ENCODE measurements at places on chromosomes 5 and 9.

DNA sequence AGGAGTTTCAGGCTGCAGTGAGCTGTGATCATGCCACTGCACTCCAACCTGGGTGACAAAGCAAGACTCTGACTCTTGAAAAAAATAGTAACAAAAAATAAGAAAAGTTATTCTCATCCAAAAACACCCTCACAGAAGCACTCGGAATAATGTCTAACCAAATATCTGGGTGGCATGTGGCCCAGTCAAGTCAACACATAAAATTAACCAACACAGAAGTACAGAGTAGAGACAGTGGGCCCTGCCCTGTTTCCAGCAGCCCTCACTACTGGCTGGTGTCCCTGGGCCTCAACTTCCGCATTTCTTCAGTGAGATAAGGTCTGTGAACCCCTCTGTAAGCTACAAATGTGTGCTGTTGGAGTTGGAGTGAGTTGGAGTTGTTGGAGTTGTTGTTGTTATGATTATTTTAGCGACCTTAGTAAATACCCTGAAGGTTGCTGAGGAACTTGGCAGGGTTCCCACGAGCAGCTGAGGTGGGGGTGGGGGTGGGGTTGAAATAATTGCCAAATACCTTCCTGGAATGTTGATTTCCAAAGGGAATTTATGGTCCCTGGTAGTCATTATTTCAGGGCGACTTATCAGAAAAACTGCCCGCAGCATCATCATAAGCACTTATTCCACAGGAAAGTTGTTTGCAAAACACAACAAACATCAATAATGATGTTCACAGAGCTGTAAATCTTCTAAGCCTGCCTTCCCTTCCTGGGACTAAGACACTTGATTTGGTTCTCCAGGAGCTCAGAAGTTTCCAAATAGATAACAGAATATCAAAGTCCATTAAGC is 30.2 kb downstream of the C5orf15 start:
- no peak for DNase-seq

DNA sequence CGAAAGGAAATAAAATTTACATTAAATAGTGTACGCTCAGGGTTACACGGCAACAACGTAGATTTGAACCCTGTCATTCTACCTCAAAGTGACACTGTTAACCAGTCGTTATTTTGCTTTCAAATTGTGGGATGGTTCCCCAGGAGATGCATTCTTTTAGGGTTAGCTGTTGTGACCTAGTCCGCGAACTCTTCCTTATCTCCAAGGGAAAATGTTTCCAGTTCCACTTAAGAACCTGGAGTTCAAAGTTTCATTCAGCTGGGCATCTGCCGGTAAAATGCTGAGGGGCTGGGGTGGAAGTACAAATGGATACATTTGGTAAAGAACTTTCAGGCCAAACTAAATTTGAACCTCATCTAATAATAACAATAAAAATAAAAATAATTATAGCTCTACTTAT is 264.6 kb downstream of the NR3C1 start:
- no peak for DNase-seq

DNA sequence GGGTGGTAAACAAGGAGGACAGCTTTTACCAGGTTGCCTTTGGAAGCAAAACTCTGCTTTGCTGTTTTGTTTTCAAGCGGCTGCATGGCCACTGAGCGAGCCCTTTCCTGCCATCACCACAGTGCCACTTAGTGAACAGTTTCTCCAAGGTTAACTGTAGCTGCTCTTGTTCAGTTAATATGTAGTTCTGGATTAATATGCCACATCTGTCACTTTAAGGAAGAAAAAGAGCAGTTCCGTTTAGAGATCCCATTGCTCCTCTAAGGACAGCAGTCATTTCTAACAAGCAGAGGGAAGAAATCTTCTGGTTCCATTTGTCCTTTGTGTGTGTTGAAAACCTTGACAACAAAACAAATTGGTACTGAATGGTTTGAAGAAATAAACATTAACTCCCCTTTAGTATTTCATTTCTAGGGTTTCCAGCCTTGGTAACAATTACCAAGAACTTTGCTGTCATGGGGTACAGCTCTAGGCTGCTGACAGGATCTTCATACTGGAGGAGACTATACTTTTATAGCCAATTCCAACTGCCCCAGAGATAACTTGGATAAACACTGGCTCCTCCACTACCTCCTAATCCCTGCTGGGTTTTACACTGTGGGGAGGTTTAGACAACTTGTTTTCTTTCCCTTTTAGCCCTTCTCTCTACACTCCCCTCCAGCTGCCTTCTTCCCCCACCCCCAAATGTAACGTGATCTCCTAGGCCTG is 10.3 kb upstream of the ABL1 start:
- DNase-seq, result no peak

GRCh38 chr5:167633931-167634341 is 657.5 kb upstream of the WWC1 start:
- DNase-seq, result no peak

DNA sequence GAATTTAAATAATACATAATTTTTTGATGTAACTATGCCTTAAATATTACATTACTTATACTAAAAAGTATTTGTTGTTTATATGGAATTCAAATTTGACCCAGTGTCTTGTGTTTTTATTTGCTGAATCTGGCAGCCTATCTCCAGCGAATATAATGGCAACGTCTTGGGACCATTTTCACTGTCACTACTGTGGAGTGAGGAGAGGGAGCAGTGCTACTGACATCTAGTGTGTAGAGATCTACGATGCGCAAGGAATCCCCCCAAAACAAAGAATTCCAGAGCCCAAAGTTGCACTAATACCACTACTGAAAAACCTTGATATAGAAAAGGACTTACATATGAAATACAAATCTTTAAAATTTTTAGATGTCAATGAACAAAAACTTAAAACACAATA is 314.4 kb downstream of the DRD1 start:
- no peak for DNase-seq

- DNase-seq, result no peak
These were observed 129.8 kb downstream of the GNAQ start for GRCh38 chr9:77901771-77902170.

DNA sequence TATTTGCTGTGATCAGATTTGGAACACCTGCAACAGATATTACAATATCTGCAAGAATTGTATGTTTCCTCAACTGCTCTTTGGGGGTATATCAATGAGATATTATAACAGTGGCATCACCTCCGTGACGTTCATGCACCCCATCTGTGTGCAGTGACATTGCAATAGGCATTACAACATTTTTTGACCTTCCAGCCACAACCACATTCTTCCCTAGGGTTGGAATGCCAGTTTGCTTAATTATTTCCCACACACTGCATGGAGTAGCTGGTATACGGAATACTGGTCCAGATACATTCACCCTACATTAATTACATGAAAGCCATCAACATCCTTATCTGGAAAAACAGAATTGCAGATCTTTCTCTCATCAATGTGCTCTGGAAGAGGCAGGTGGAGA is 42.3 kb downstream of the FBXO4 start:
- DNase-seq, result no peak

DNA sequence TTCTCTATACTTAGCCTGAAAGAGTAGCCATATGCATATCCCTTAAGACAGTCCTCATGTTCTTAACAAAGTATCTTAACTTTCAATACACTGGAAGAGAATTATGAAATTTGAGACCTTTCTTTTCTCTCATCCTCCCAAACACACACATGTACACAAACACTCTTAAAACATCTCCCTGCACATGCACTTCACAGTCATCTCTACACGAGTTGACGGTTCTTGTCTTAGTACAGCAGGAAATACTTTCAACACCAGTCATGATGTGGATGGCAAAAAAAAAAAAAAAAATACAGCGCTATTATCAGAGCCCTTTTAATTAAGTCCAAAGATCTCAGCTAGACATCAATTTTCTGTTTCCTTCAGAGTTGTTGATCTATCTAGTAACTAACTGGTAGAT is 43.6 kb upstream of the PCSK1 start:
- DNase-seq, result no peak

DNA sequence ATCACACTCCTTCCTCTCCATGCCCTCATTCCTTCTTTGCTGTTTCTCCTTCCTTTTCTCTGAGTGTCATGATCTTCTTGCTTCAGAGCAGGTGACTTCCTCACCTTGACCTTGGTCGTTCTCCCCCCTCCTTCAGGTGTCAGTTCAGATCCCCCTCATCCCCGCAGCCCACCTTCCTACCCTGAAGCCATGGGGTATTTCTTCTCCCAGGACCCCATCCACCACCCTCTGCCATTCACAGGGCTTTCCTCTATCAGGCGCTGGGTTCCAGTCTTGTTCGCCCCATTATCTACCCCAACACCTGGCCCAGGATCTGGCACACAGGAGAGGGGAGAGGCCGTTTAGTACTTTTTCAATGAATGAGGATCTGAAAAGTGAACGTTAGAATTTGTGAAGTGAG is 101.0 kb downstream of the NSG2 start:
- no peak for DNase-seq

GRCh38 chr5:83003791-83004190 is 73.4 kb downstream of the TMEM167A start:
- DNase-seq, result no peak

- no peak for DNase-seq
These were observed 57.2 kb downstream of the TMOD1 start for GRCh38 chr9:97558701-97559101.

- DNase-seq, result no peak
These were observed 10.1 kb upstream of the GRIA1 start for GRCh38 chr5:153480401-153480800.

- DNase-seq, result no peak
These were observed 875.0 kb upstream of the DMAC1 start for GRCh38 chr9:8674536-8674935.

- no peak for DNase-seq
These were observed 448.6 kb downstream of the PLK2 start for GRCh38 chr5:58011301-58011700.

DNA sequence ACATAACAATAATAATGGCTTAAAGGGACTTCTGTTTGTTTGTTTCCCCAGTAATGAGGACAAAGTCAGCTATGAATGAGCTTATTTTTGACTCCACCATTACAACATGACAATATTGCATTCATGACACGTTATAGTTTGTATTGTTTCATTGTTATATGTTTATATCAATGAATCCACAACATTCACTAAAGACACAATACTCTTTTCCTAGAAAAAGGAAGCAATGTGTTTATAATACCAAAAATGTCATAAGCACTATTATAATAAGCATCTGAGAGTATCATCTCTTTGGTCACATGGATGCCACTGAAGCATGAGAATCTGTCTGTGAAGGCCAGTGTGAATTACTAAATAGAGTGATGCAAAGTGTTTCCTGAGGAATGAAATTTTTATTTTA is 1026.9 kb upstream of the C9orf72 start:
- DNase-seq, result no peak

GRCh38 chr9:132293145-132293721 is 61.6 kb downstream of the SETX start:
- no peak for DNase-seq

DNA sequence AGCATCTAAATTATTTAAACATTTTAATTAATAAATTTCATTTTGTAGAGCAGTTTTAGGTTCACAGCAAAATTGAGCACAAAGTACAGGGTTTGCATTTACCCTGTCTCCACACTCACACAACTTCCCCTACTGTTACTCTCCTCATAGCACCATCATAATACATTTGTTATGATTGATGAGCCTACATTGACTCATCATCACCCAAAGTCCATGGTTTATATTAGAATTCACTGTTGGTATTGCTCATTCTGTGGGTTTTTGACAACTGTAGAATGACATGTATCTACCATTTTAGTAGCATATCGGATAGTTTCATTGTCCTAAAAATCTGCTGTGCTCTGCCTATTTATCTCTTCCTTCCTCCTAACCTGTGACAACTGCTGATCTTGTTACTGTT is 411.1 kb upstream of the MPDZ start:
- no peak for DNase-seq

GRCh38 chr9:124398191-124398935 is 16.9 kb downstream of the PSMB7 start:
- DNase-seq, result no peak

GRCh38 chr5:122311497-122311960 is 508 bp upstream of the SNCAIP start:
- no peak for DNase-seq

DNA sequence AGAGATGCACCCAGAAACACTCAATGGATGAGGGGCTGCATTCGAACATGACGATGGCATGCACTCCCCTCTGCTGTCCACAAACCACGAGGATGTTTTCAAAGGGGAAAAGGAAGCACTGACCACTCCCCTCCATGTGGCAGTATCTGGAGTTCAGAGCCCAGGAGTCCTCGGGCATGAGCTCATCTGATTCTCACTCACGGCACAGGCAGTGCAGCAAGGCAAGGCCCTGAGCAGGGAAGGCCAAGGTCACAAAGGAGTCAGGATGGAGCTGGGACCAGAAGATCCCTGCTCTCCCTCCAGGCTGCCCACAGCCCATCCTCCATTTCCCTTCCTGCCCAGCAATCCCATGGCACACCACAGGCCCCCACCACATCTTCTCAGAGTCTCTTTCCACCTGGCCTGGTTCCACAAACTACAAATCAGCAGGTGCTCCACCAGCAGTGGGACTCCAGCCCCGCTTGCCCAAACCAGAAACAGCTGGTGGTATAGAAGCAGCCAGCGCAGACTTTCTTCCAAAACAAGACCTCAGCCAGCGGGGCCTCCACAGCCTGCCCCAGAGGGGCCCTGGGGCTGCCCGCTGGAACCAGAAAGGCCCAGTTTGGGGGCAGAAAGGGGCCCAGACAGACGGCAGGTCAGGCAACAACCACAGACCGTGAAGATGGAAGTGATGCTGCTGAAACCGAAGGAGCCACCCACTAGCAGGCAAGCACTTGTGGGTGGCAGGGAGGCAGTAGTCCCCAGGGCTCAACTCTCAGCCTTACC is 12.2 kb downstream of the TNIP1 start:
- no peak for DNase-seq

- no peak for DNase-seq
These were observed 293.7 kb downstream of the SPOCK1 start for GRCh38 chr5:137205231-137206027.

DNA sequence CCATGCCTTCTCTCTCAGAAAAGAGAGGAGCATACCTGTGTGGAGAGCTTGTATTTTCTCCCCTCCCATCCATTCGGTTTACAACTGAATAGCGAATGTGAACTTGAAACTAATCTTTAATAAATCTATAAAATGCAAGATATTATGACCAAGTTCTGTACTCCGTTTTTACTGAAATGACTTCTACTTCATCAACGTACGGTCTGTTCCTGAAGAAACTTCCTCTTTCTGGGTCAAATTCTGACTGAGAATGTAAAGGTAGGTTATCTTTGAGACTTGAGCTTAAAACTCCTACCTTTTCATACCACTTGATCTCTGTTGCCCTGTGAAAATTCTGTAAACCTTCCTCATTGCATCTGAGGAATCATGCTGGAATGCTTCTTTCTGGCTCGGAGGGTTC is 4.2 kb upstream of the CTNNAL1 start:
- DNase-seq, result no peak
